Mesenteric fat pad (tissue), 1 donor: ENCODE measurements at places on chromosomes 12 and 14. TPM values are rescaled to one million over a fixed set of nuclear protein-coding genes. Genes with fewer than 3 reads are reported as not detected.

Gene CD163L1
- 16.7 TPM for total RNA-seq

- DNase-seq: no peak
Observed at GRCh38 chr12:121534495-121535148, 46.2 kb downstream of the KDM2B start.

DNA sequence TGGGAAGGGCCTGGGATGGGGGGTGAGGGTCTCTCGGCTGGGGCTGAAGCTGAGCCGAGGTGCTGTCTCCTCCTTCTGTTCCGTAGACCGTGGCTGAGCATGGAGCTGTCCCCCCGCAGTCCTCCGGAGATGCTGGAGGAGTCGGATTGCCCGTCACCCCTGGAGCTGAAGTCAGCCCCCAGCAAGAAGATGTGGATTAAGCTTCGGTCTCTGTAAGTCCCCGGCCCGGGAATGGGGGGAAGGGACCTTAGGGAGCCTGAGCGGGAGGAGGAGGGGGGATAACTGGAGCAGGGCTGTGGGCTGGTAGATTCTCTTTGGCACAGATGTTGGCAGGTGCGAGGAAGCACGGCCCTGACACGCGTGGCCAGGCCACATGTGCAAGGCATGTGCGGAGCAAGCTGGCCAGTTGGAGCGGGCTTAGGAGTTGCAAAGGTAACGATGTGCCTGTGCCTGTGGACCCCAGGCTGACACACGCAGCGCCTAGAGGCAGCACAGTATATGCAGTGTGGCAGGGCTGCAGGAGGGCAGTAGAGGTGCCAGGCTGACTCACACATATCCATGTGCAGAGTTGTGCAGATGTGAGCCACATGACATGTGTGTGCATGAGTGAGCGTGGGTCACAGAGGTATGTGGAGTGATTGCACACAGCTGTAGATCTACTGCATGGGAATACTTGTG, 512 bp downstream of the PDE1B start:
- no peak for DNase-seq

DNA sequence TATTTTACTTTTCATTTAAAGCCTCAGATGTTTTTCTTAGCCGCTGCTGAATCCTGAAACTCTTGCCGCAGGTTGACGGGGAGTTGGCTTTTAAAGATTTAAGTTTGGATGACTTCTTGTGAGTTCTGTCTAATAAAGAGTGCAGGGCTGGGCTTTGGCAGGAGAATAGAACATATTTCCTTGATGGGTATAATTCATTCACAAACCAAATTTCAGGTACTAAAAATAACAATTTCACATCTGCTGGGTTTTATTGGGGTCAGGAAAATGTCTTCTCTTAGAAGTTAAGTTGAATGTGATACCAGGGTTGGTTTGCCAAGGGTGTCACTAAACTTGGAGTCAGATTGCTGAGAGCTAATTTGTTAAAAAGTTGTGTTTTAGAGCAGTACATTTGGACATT, 9.7 kb downstream of the SP1 start:
- DNase-seq: peak; percentile 0

- no peak for DNase-seq
Observed at GRCh38 chr14:61659582-61659981, 35.7 kb upstream of the HIF1A start.

GRCh38 chr12:122028165-122028904, 6.7 kb downstream of the BCL7A start:
- no peak for DNase-seq

DNA sequence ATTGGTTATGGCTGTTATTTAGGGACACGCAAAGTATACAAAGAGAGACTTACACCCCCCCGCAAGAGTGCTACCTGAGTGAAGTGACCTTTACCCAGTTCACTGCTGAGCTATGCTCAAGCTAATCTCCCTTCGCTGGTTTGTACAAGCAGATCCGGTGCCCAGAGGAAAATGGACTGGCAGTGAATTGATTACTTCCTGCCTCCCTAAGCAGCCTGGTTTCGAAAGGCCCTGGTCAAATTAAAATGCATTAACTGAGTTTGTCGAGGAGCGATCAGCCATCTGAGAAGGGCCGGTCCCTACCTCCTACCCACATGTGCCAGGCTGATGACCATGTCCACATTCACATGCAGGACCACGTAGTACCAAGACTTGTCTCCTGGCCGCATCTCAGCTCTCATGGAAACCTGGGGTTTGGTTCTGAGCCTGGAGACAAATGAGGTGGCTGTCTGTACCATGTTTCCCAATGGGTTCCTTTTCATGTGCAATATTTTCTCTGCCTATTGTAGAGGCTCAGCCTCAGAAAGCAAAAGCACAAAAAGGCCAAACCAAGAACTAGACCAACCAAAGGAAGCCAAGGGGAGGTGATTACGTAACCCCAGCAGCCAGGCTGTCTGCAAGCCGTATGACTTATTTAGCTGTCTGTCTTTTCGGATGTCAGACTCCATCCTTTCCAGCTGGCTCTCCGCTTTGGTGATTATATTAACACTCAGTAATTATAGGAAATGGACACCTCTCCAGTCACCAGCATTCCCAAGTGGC, 284.7 kb upstream of the PWP1 start:
- DNase-seq: no peak

DNA sequence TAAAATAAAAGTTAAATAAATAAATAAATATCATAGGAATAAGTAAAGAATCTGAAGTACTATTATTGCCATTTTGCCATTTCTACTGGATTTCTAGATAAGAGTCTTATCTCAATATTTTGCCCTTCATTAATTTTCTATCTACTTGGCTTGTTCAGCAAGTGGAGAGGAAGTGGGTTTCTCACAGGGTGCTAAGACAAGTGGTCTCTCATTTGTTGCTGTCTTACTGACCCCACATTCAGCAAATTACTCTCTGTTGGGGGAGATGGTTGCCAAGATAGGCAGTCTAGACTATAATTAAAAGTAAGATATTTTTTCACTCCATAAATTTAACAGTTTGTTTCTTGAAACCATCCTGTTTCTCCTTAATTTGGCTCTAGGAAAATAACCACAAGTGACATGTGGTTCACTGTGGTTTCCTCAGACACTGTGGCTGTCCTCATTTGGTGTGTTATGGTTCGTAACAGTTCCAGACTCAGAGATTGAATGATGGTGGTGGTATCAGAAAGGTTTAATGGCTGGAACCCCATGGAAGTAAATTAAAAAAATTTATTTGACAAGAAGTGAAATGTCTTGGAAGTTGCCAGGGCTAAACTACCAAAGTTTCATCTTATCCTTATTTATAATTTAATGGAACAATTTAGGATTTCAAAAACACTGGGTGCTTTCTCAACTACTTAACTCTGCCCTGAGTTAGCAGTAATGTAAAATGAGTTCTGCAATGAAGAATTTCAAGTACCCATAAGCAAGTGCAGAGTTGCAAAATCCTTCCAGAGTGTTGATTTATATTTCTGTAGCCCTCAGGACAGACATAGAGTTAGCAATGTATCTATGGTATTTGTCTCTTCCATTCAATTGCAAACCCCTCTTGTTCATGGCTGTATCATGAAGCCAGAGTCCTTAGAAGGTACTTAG, 214.8 kb downstream of the MSRB3 start:
- no peak for DNase-seq

GRCh38 chr12:123398177-123398549, 14.2 kb downstream of the KMT5A start:
- no peak for DNase-seq

GRCh38 chr14:94129111-94129757, at the start of gene IFI27L2:
Gene IFI27L2 (minus strand): TSS chr14:94129604. CDS start chr14:94129564, 40 bp downstream.
- peak; percentile 90 for DNase-seq

Gene KLRG1
- 7.7 TPM for total RNA-seq

GRCh38 chr12:121116318-121117225, 16.1 kb upstream of the P2RX7 start:
- no peak for DNase-seq

DNA sequence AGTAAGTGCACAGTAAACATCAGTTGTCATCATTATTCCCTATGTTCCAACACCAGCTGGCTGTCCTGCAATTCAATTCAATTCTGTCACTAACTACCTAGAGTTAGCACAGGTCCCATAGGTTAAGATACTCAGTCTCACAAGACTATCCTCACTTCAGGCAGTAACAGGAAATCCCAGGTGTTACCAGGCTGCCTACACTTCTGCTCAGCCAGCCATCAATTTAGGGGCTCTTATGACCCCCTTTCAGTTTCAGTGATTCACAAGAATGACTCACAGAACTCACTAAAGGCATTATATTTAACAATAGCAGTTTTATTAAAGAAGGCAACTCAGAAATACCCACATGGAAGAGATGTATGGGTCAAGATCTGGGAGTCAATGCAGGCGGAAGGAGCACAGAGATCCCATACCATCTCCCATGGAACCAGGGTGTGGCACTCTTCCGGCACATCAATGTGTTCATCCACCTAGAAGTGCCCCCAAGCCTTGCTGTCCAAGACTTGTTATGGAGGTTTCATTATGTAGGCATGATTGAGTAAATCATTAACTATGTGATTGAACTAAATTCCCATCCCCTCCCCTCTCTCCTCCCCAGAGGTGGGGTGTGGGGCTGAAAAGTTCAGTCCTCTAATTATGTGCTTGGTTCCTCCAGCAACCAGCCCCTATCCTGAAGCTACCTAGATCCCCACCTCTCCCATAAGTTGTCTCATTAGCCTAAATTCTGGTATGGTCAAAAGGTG, 120.8 kb upstream of the WSCD2 start:
- no peak for DNase-seq

DNA sequence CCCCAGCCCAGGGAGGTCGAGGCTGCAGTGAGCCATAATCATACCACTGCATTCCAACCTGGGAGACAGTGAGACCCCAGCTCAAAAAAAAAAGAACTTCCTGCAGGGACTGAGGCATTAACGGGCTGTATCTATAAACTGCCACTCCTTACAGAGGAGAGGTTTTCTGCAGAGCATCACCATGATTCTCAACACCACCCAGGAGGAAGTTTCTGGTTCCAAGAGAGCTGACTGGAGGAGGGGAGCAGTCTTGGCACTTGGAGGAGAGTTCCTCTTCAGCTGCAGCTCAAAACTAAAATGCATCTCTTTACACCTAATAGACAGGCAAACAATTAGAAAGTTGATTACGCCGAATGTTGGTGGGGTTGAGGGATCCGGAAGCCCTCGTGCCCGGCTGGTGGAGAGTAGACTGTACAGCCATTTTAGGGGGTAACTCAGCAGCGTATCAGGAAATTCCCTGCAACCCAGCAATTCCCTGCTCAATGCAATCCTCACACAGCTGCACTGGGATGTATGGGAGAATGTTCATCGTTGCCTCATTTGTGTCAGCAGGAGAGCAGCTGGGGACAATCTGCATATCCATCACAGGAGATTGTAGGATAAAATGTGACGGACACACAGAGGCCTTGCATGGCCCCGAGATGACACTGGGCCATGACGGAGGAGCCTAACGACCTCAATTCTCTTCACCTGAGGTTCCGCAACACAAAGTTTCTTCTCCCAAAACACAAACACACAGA, 36.6 kb downstream of the ACTN1 start:
- no peak for DNase-seq

DNA sequence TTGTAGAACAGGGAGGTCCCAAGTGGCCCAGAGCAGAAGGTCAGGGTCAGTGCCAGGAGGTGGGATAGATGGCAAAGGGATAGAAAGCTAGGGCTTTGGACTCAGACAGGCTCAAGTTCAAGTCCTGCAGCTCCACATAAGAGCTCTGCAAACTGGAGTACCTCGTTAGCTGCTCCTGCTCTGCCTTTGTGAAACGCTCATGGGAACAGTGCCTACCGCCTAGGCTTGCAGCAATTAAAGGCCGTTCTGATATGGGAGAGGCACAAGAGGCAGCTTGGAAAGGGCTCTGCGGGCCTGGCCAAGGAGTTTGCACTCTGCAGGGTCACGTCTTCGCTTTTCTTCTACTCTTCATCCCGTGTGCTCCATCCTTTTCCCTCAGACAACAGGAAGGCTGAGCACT, 54.1 kb downstream of the MAP1LC3B2 start:
- DNase-seq: no peak

DNA sequence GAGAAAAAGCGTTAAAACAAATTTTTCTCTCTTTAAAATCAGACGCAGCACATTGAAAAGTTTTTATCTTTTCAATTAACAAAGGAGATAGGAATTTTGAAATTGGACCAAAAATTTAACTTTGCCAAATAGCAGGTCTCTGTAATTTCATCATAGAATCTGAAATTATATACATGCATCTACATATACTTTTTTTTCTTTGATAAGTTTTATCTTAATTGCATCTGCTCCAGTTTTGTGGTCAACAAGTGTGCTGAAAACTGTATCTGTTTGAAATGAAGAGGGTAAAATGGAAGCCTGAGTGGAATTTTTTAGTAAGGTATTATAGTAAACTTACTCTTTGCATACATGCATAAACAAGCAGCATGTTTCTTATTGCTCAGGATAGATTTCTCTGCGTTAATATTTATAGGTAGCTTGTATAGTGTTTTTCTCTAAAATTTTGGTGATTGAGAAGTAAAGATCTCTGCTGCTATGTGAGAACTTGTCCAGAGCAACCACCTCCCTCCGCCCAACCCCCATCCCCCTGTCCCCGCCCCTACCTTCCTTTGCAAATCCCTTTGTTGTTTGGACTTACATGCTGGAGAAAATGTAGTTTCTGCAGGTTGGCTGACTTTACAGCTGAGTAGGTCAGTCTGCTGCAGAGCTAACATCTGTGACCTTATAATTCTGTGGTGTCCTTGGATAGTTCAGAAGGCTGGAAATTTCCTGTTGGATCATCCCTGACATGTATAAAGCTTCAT, 64.6 kb downstream of the VRK1 start:
- DNase-seq: no peak

DNA sequence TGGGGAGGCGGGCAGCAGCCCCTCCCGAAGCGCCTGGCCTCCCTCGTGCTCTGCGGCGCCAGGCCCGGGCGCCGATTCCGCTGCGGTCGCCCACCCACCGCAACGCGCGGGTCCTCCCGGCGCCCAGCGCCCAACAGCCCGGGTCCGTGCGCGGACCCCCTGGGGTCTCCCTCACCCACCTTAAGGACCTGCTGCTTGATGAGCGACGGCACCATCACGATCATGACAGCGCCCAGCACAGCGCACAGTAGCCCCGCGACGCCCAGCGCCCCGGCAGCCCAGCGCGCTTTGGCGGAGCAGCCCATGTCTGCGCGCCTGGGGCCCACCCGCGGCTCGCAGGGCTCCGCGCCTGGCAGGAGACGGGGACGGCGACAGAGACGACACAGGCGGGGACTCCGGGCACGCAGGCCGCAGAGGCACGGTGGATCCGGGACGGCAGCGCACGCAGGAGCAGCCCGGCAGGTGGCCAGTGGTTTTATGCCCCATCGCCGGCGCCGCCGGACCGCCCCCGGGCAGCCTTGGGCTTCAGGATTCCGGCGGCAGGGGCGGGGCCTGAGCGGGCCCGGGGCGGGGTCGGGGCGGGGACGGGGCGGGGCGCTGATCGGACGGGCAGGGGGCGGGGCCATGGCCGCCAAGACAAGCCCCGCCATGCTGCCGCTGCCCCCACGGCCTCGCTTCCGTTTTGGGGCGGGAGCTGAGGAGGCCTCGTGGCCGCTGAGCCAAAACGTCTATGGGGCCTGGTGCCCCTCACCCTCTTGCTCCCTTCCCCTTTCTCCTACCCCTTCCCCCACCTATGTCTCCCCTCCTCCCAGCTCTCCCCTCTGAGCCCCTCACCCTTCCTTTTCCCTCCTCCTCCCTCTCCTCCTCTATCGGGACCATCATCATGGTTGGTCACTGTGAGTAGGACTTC, at the start of gene SCARB1:
TSS of gene SCARB1 (minus strand) at position 449 of the 910 bp plus-strand sequence. CDS start at position 305, 144 bp downstream.
- peak; percentile 93 for DNase-seq
